ENCODE measurements at places on chromosomes 5 and 9.

DNA sequence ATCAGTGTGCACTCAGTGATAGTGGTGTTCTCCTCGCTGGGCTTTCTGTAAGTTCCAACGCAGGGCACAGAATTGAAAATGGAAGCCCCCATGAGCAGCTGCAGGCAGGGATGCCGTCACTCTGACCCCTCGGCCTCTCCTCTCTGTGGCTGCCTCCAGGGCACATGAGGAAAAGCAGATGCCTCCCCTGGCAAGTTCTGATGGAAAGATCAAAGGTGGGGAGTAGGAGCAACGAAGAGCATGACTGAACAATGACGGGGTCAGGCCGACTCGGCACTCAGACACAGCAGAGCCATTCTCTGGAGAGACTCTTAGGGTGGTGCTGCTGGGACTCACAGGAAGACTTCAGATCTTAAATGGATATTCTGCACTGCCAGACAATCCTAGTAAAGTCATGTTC is 65.6 kb upstream of the CKMT2 start:
- DNase-seq: no peak

DNA sequence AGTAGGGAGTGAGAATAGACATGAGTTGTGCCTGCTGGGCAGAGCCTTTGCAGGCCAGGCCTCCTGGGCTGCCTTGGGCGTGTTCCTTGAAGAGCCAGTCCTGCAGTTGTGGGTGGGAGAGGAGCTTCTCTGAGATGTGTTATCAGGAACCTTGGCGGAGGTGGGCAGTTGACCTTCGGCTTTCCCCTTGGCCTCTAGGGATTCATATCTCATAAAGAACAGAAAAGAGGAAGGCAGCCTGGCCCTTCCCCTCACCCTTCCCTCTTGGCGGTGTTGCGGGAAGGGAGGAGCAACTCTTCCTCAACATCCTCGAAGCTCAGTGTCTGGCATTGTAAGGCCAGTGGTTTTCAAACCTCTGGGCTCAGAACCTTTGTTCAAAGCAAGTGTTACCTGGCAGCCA is 59.2 kb downstream of the DAPK1 start:
- DNase-seq: no peak

GRCh38 chr5:122736086-122736845 is 38.6 kb upstream of the SNX2 start:
- DNase-seq: no peak

- peak; percentile 75 for DNase-seq
Observed at GRCh38 chr9:14314929-14315874, 1.3 kb upstream of the NFIB start.

DNA sequence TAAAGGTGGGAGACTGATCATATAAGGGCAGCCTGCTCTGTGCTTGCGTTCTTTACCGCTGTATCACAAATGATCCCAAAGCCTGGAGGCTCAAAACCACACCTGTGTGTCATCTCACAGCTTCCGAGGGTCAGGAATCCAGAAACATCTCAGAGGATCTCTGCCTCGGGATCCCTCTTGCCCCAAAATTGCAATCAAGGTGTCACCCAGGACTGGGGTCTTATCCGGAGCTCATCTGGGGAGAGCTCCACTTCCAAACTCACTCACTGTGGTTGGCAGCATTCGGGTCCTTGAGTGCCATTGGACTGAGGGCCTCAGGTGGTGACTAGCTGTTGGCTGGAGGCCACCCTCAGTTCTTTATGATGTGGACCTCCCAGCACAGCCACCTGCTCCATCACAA is 26.7 kb upstream of the FCN2 start:
- DNase-seq: no peak

- peak; percentile 38 for DNase-seq
Observed at GRCh38 chr5:59390074-59390659, 503.4 kb downstream of the PDE4D start.

DNA sequence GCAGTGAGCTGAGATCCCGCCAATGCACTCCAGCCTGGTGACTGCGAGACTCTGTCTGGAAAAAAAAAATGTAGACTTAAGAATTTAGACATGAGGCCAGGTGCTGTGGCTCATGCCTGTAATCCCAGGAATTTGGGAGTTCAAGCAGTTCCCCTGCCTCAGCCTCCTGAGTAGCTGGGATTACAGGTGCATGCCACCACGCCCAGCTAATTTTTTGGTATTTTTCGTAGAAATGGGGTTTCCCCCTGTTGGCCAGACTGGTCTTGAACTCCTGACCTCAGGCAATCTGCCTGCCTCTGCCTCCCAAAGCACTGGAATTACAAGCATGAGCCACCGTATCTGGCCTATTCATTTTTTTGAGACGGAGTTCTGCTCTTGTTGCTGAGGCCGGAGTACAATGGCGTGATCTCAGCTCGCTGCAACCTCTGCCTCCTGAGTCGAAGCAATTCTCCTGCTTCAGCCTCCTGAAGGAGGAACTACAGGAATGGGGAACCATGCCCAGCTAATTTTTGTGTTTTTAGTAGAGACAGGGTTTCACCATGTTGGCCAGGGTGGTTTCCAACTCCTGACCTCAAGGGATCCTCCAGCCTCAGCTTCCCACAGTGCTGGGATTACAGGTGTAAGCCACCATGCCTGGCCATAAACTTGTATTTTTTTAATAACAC is 14.0 kb downstream of the DDX46 start:
- DNase-seq: no peak

DNA sequence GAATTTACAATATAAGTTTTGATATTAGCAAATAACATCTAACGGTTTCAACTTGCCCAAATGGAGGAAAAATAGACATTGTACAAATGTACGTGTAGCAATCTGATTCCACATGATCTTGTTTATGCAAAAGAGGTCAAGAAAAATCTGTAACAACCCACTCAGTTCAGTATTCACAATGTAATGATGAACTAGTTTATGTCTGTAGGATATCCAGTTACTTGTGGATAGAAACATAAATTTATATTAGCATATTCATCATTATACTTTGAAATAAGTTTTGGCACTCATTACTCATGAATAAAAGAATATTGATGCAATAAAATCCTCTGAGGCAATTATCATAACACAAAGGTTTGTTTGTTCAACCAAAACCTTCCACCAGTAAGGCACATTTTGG is 28.1 kb downstream of the PLK2 start:
- DNase-seq: no peak

DNA sequence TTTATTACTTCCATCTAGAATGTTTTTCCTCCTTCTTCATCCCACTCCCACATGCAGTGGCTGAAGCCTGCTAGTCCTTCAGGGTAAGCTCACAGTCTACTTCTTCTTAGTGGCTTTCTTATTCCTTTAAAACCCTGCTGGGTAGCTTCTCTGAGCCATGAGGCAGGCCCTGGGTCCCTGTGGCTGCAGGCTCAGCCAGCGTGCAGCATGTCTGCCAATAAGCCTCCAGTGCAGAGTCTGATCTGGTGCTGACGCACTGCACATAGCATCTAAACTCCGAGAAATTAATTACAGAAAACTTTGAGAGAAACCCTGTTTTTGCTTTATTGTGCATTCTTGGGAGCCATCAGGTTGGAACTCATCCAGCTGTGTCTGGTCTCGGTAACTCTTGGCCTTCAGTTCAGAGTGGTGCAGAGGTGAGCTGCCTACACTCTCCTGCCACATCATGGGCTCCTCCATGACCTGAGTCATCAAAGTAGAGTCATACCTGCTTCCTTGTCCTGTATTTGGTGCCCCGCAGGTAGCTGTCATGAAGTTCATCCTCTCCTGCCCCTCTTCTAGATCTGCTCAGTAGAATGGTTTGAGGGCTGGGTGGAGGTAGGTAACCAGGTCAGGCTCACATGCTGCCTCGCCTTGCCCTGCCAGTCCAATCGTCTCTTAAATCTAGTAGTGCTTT is 339.4 kb downstream of the KDM4C start:
- DNase-seq: no peak

GRCh38 chr5:157295247-157295646 is 29.3 kb downstream of the CYFIP2 start:
- no peak for DNase-seq

DNA sequence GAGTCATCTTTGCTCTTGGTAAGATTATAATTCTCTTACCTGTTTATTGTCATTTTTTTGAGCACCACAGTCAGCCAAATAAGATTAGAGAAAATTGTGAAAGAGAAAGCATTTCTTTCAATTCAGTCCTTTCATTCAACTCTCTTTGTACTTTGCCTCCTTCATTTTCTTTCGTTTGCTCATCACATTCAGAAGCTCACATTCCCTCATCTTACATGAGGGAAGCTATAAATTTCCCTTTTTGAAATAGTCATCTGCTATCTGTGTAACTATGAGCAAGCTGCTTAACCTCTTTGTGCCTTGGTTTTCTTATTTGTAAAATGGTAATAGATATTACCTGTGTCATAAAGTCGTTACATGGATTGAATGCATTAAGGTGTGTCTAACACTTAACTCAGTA is 41.4 kb downstream of the PAM start:
- no peak for DNase-seq

DNA sequence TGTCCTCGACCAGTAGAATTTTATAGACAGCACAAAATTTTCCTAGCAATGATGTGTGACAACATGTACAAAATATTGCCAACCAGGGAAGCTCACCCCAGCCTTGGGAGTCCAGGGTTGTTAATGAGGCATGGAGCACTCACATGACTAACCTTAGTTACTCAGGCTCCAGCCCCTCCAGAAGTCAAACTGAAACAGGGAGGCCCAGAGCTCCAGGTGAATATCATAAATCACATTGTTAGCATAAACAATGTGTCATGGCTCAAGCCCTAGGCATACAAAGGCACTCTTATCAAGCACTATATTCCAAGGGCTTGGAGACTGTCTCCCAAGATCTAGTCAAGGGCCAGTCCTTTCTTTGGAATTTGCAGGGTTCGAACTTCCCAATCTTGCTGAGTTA is 44.4 kb downstream of the TNFAIP8 start:
- no peak for DNase-seq

DNA sequence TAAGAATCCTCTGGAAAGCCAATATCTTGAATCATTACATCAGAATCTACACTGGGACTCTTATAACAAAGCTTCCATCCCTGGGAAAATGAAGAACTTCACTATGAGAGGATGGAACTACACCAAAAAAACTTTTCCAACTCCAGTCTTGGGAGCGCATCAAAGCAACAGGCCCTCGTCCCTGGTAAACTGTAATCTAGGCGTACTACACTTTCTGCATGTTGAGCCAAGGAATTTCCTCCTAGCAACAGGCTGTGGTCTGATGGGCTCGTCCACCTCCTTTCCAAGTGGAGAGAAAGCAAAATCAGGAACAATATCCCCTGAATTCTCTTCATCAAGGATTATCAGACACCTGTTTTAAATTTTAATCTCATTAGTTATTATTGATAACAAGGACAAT is 94.1 kb downstream of the NFIB start:
- peak; percentile 9 for DNase-seq

GRCh38 chr5:126188804-126189203 is 234.4 kb upstream of the GRAMD2B start:
- DNase-seq: peak; percentile 5

GRCh38 chr5:54620141-54620933 is 102.8 kb downstream of the SNX18 start:
- peak; percentile 51 for DNase-seq

- no peak for DNase-seq
Observed at GRCh38 chr5:1662559-1663085, 137.0 kb downstream of the MRPL36 start.

DNA sequence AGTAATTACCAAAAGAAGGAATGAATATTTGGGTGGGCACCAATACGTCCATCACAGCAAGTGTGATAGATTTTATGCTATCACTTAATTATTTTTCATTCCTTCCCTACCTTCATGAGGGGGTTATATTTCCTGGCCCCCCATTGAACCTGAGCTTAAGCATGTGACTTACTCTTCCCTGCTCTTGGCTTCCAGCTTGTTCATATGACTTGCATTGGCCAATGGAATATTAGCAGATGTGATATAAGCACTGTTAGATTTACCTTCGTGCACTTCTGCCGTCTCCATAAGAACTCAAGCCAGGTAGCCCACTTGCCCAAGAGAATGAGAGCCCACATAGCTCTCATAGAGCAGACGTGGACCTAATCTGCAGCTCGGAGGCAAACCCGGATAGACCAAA is 99.1 kb upstream of the SMARCA2 start:
- DNase-seq: no peak

DNA sequence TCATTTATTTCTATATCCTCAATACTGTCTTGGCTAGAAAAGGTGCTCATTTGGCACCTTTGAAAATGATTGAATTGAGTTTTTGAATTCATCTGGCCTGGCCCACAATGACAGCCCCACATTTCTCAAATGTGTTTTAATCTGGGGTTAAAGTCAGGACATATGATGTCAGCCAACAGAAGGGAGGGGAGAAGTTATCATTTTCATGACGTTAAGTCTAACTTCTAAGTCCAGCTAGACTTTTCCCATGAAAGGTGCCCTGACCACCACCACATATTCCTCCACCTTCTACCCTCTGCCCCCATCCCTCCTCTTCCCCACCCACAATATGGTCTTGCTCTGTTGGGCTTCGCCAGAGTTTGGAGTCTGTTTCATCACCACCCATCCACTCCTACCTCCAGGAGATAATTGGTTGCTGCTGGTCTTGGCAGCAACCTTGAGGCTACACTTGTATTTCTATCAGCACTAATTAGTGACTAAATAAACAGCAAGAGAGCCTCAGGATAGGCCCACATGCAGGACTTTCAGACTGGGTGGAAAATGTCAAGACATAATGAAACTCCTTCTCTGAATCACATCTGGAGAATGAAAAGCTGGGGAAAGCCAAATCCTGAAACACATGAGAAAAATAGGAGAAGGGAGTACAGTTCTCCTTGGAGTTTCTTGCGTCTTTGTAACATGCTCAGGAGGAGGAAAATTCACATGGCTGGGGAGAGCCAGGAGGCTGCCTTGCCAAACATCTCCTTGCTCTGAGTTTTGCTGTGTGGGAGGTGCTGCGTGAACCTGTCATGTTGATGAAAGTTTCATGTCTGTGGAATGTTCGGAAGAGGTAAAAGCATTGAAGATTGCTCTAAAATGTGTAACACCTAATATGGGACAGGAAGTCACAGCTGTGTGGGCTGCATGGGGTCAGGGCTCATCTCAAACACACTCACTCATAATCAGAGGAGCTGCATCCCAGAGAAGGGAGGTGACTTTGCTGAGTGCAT is 544.7 kb upstream of the KLF4 start:
- no peak for DNase-seq

DNA sequence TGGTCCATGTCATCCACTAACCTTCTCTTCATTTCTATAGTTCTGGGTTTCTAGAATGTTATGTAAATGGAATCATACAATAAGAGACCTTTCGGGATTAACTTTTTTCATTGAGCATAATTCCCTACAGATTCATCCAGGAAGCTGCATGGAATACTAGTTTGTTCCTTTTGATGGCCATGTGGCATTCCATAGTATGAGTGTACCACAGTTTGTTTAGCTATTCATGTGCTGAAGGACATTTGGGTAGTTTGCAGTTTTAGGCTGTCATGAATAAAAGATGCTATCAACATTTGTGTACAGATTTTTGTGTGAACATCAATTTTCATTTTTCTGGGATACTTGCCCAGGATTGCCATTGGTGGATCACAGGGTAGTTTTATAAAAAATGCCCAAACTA is 6.8 kb upstream of the SPTLC1 start:
- no peak for DNase-seq
